Activated CD8-positive, alpha-beta memory T cell treated with anti-CD3 and anti-CD28 coated beads, Interleukin-2, amount 10 ng/mL, durations not matched to agents 7 days and 5 days (primary cell): ENCODE measurements at places on chromosomes 3 and 15. TPM values are rescaled to one million over a fixed set of nuclear protein-coding genes. Genes with fewer than 3 reads are reported as not detected.

Gene ZNF660
- total RNA-seq = 0.30 TPM

Gene RAD51
- 83.3 TPM for total RNA-seq

Gene CLDND1
- 528 TPM for total RNA-seq

Gene PP2D1
- total RNA-seq = not detected

Gene KNL1
- 52.1 TPM for total RNA-seq

Gene CCDC9B
- total RNA-seq = 0.45 TPM

Gene PROK2
- 3.4 TPM for total RNA-seq

Gene SETD5
- 147 TPM for total RNA-seq

Gene SMCO1
- total RNA-seq = not detected

Gene FANCD2OS
- total RNA-seq = not detected

DNA sequence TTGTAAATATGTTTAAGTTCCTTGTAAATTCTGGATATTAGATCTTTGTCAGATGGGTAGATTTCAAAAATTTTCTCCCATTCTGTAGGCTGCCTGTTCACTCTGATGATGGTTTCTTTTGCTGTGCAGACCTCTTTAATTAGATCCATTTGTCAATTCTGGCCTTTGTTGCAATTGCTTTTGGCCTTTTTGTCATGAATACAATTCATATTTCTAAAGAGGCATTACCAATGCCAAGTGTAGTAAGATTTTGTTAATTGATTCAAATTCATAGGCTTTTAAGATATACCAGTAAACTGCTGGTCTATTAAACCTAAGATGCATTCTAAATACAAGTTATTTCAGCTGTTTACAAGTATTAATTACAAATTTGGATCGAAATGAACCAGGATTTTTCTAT is 31.0 kb downstream of the PIK3R4 start:
- H3K36me3 ChIP-seq = peaks cover 26% of the 10 kb centered on the region
- H3K27me3 ChIP-seq = no peaks in the 10 kb centered on the region
- no peak overlapping the region for H3K27ac ChIP-seq
- DNase-seq = no peak
- H3K4me3 ChIP-seq = no peak overlapping the region

DNA sequence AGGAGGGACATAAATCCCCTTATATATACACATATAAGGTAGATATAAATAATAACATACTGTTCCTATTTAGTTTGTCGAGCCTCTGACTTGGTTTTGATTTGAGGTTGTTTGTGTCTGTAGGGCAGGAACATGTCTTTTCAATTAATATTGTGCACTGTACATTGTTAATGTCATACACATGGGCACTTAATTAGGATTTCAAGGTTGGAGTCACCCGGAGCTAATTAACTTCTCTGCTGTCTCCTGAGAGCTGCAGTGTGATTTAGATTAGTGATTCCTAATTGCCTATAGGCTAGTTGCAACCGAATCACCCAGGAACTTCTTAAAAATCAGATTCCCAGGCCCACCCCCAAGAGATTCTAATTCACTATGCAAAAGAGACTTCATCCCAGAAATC is 50.4 kb upstream of the FILIP1L start:
- peaks cover 21% of the 10 kb centered on the region for H3K36me3 ChIP-seq
- no peaks in the 10 kb centered on the region for H3K4me1 ChIP-seq
- no peak overlapping the region for H3K27ac ChIP-seq
- no peak overlapping the region for H3K4me3 ChIP-seq

- DNase-seq = no peak
- H3K4me1 ChIP-seq = no peaks in the 10 kb centered on the region
- H3K36me3 ChIP-seq = no peaks in the 10 kb centered on the region
- H3K4me3 ChIP-seq = no peak overlapping the region
These were observed 21.5 kb upstream of the ZBTB38 start for GRCh38 chr3:141346839-141347238.

DNA sequence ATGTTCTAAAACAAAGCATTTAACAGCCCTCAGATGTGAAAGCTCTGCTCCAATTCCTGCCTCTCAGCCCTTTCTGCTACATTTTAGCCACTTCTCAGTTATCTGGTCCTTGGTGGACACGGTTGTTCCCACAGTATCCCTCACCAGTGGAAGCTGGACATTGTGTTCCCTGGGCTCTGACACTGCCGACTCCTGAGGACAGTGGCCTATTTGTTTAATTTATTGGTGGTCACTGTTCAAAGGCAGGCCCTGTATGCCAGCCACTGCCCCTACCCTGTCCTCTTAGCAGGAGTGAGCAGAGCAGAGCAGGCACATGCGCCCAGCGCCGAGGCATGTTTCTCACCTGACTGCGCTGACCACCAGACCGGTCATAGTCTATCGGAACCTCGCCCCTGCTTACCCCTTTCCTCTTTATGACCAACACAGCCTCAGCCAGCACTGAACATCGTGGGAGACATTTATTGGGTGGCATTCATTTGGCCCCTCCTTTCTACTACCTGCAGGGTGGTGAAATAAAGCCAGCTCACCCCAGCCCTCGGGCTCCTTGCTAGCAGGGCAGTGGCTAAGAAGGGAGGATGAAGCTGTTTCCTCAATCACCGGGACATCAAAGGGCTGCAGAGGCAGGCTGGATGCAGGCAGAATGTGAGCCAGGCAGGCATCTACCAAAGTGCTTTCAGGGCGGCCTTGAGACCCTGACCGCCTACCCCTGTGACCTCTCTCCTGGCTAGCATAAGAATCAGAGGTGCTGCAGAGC is 54.3 kb upstream of the HACD2 start:
- no peaks in the 10 kb centered on the region for H3K4me1 ChIP-seq
- no peak overlapping the region for H3K27ac ChIP-seq
- no peaks in the 10 kb centered on the region for H3K36me3 ChIP-seq
- H3K27me3 ChIP-seq = no peaks in the 10 kb centered on the region

- no peak overlapping the region for H3K4me3 ChIP-seq
- no peak for DNase-seq
- H3K27me3 ChIP-seq = peaks cover 3% of the 10 kb centered on the region
- H3K4me1 ChIP-seq = no peaks in the 10 kb centered on the region
- no peaks in the 10 kb centered on the region for H3K36me3 ChIP-seq
- H3K27ac ChIP-seq = no peak overlapping the region
These were observed 219.2 kb downstream of the P3H2 start for GRCh38 chr3:189901481-189901880.

- H3K4me3 ChIP-seq = no peak overlapping the region
- no peak for DNase-seq
- peaks cover 6% of the 10 kb centered on the region for H3K27me3 ChIP-seq
- peaks cover 6% of the 10 kb centered on the region for H3K4me1 ChIP-seq
- no peak overlapping the region for H3K27ac ChIP-seq
These were observed 256.6 kb upstream of the CFAP20DC start for GRCh38 chr3:59306436-59306835.

GRCh38 chr3:76570436-76571057 is 469.4 kb upstream of the ROBO2 start:
- no peaks in the 10 kb centered on the region for H3K27me3 ChIP-seq
- H3K4me3 ChIP-seq = no peak overlapping the region
- H3K36me3 ChIP-seq = no peaks in the 10 kb centered on the region
- no peaks in the 10 kb centered on the region for H3K4me1 ChIP-seq
- no peak for DNase-seq

- H3K4me3 ChIP-seq = no peak overlapping the region
- peaks cover 38% of the 10 kb centered on the region for H3K27me3 ChIP-seq
- no peaks in the 10 kb centered on the region for H3K4me1 ChIP-seq
- no peak for DNase-seq
- H3K36me3 ChIP-seq = peaks cover 3% of the 10 kb centered on the region
These were observed 8.1 kb upstream of the SRPRB start for GRCh38 chr3:133797396-133798105.

- no peak for DNase-seq
- H3K4me3 ChIP-seq = no peak overlapping the region
- peaks cover 15% of the 10 kb centered on the region for H3K27me3 ChIP-seq
- H3K4me1 ChIP-seq = no peaks in the 10 kb centered on the region
These were observed 96.4 kb downstream of the WNT7A start for GRCh38 chr3:13783476-13783875.

DNA sequence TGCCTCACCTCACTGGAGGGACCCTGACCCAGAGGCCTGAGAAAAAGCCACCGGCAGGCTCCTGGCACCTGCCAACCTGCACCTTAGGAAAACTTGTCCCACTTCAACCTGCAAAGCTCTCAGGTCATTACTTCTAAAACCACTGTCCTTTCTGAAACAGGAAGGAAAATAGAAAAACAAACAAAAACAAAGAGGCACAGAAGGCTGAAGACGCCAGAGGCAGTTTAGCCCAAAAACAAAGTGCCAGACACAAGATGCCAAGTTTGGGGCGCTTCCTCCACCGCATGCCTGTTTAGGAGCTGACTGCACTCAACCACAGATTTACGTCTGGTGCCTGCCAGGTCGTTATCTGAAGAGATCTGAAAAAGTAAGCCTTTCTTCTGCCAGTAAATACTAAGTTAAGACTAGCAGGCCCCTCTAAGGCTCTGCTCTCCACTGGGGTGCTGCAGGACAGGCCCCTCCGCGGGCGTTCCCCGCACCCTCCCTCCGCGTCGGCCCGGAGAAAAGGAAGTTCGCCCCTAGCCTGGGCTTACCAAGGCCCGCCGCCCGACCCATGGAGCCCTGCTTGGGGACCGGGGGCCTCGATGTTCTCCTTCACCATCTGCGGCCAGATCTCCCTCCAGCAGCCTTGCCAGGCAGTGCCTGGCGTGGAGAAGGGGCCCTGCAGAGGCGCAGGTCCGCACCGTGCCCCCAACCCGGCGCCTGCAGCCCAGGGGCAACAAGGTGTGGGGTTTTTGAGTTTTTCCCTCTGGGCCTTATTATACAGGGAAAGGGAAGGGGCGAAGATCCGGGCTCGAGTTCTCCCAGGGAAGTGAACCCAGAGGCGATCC is 1.3 kb downstream of the GOLGA8A start:
- DNase-seq = peak; percentile 49
- H3K4me1 ChIP-seq = peaks cover 29% of the 10 kb centered on the region
- peaks cover 33% of the 10 kb centered on the region for H3K36me3 ChIP-seq

DNA sequence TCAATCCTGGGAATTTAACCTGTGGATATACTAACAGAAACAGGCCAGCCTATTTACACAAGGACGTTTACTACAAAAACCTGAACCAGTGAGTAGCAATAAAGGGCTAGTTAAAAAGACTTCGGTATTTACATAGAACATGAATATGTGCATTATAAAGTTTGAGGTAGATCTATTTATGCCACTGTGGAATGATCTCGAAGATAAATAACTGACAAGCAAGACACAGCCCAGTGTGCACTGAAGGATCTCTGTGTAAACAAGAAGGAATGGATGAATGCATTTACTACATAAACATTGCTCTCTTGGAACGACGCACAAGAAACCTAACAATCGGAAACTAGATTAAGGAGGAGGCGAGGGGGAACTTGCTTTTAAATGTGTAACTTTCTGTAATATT is 132.0 kb upstream of the NSMCE3 start:
- no peak for DNase-seq
- no peak overlapping the region for H3K4me3 ChIP-seq
- H3K27me3 ChIP-seq = peaks cover 8% of the 10 kb centered on the region
- no peaks in the 10 kb centered on the region for H3K36me3 ChIP-seq
- H3K27ac ChIP-seq = no peak overlapping the region
- H3K4me1 ChIP-seq = no peaks in the 10 kb centered on the region

GRCh38 chr3:50157827-50158529 is 2.9 kb downstream of the SEMA3F start:
- peaks cover 7% of the 10 kb centered on the region for H3K4me1 ChIP-seq
- H3K36me3 ChIP-seq = no peaks in the 10 kb centered on the region
- no peak overlapping the region for H3K4me3 ChIP-seq
- no peak for DNase-seq
